Smooth muscle cell of the coronary artery (primary cell): ENCODE measurements at places on chromosomes 1 and 21. TPM values are rescaled to one million over a fixed set of nuclear protein-coding genes. Genes with fewer than 3 reads are reported as not detected.

The CD1D gene
- total RNA-seq: 0.12 and 0.23 TPM in 2 replicates

The OR14K1 gene
- not detected in 2 replicates for total RNA-seq

The CD5L gene
- not detected in 2 replicates for total RNA-seq

The LIPI gene
- not detected in 2 replicates for total RNA-seq

The CADM3 gene
- 0.35 TPM in 1 of 2 replicates, not detected in the other for total RNA-seq

The LCE3D gene
- not detected in 2 replicates for total RNA-seq

The SELENON gene
- total RNA-seq: 7.1 and 11.8 TPM in 2 replicates

The CD84 gene
- not detected in 2 replicates for total RNA-seq

The CYP4B1 gene
- total RNA-seq: not detected in 2 replicates
